ENCODE measurements at places on chromosomes 13 and 19.
A peak's percentile ranks its signal among the peaks of the same experiment; 100 is the strongest.

DNA sequence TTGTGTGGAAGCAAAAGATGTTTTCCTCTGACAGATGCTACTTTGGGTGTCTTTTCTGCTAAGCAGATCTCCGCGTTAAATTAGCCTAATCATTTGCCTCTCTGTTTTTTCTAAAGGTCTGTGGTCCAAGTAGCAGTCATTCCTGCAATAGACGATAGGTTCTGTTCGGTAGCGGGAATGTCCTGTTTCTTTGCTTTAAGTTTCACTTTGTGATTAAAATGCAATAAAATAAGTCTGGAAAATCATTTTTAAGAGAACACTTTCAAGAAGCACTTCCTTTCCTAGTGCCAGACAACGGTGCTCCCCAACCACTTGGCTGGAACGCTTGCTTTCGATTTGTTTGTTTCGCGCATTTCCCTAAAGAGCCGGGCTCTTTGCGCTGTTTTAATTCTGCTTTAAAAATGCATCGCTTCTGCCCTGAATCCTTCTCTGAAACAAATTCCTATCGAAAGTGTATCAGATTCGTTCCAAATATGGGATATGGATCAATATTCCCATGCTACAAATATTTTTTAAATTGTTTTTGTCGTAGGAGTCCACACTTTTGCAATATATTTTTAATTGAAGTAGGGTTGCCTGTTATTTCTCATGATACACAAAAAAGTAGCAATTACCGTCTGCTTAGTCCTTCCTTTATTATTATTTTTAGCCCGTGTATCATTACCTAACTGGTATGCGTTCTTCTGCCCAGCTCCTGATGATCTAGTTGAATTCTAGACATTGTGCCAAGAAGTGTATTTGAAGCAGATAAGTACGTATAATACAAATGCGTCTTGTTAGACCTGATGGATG, 14.2 kb downstream of the ZIC2 start:
- DNase-seq, result no peak

GRCh38 chr13:80214521-80214991, 126.4 kb downstream of the SPRY2 start:
- DNase-seq, result peak; percentile 63

DNA sequence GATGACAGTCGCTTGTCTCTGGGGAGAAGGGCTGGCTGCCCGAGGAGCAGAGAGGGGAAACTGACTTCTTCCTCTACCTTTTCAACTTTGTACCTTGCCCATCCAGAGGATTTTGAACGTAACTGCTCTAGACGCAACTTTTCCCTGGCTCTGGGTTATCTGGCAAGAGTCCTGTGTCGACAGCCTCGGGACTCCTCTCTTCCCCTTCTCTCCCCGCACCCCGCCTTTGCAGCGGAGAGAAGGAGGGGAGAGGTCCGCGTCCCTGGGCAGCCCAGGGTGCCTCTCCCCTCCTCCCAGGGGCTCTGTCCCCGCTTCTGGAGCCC, 574 bp downstream of the SH3GL1 start:
- no peak for DNase-seq

DNA sequence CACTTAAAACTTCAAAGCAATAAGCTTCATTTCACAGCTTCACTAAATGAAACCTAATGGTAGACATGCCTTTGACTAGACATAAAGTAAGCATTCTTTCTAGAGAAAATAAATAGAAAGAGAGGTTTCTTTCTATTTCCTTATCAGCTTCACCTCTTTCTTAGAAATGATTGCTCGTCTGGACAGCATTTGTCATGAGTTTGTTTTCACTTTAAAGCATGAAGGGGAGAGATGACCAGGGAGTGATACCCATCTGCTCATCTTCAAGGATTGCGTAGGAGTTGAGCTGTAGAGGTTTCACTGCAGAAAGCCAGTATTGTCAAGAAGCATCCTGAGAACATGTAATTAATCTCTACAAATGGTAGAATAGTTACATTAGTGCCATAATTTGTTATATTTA, 61.3 kb downstream of the COL4A2 start:
- no peak for DNase-seq

DNA sequence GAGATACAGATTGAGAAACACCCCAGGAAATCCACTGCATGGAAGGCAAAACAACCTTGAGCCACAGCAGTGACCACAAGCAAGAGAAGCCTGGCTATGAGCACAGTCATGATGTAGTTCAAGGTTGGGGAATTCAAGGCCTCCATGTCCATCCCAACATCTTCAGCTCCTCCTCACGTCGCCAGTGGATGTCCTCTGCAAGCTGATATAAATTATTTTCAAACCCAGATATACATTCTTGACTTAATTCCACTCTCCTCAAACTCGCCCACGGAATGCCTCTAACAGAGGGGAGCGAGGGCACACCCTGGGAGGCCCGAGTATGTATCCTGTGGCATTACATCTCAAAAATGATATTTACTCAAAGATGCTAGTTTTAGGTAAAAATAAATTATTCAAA, 105.5 kb downstream of the SHISA2 start:
- peak; percentile 26 for DNase-seq

Measured in iris pigment epithelial cell (primary cell).